ENCODE measurements at places on chromosomes 7 and 10.

DNA sequence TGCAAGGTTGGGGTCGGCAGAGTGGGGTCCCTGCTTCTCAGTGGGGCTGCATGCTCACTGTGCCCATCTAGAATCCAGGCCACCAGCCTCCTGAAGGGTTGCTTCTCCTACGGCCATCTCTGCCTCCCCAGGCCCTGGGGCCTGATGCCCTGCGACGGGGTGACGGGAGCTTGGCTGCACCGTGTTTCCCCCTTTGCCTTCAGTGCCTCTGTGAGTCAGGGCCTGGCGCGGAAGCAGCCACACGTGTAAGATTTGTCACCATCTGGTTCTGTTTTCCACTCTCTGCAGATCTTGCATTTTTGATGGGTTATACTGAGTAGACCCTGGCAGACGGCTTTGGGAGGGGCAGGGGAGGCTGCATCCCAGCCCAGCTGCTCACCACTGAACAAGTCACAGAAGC, 7.2 kb downstream of the ADAMTS14 start:
- DNase-seq, result no peak

GRCh38 chr10:66656499-66656898, 269.3 kb upstream of the LRRTM3 start:
- no peak for DNase-seq

GRCh38 chr10:106136175-106136574, 1028.3 kb downstream of the SORCS1 start:
- no peak for DNase-seq

DNA sequence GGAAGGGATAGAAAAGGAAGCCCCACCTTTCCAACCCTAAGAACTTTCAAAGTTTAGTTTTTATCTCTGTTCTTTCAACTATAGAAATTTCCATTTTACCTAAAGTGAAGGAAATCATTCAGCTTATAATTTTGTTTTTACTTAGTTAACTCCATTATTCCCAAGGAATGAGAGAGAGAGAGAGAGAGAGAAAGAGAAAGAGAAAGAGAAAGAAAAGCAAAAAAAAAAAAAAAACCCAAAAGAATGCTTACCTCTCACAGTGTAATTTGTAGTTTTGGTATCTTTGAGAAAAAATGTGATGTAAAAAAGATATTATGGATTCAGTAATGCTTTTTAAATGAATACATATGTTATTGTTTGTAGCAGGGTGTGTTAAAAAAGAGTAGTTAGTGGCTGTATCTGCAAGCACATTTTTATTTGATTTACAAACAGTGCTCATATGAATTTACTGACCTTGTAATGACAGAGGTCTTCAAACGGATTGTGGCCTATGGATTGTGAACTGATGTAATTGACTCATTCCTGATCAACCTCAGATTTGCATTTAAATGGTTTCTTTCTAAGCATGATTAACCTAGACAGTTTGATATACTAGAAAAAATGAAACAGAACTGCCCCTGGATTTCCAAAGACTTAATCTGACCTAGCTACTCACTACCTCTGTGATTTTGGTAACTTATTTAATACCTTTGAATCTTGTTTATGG, 64.9 kb downstream of the LCOR start:
- DNase-seq, result no peak

GRCh38 chr10:72490951-72491350, 134.9 kb downstream of the MICU1 start:
- no peak for DNase-seq

DNA sequence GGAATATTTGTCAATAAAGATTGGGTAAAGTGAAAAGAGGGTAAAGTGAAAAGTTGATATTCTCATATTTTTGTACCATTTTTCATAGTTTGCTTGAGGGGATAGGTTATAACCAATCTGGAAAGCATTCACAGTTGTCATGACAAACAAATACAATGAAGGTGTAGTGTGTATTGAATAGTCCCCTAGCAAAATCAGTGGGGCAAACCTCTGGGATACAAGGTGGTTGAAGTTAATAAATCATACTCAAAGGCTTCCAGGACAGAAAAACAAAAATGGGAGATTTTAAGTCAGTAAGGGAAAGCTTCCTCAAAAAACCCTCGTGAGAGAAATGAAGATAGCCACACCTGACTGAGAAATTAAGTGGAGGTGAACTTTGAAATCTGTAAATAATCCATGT, 39.4 kb downstream of the PHTF2 start:
- DNase-seq, result no peak

- DNase-seq, result no peak
Observed at GRCh38 chr10:13733071-13733470, 146.3 kb downstream of the PRPF18 start.

DNA sequence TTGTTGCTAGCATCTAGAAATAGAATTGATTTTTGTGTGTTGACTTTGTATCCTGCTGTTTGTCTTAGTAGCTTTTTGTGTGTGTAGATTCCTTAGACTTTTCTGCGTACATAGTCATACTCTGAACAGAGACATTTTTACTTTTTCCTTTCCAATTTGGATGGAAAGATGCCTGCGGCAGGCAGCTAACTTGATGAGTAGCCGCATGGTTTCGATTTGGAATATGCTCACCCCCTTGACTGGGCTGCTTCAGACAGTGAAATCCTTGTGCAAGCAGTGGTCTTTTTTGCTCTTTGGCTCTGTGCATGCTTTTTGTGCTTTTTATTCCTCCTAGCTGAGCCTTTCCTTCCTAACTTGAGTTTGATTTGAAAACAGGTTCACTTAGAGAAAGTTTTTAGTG, 71.8 kb downstream of the HHEX start:
- DNase-seq, result no peak

All from amygdala (tissue), 56 donors.